NCI-H1436 treated with DMSO at 0.1 percent for 48 hours (cell line): ENCODE measurements at places on chromosomes 3 and 15.

DNA sequence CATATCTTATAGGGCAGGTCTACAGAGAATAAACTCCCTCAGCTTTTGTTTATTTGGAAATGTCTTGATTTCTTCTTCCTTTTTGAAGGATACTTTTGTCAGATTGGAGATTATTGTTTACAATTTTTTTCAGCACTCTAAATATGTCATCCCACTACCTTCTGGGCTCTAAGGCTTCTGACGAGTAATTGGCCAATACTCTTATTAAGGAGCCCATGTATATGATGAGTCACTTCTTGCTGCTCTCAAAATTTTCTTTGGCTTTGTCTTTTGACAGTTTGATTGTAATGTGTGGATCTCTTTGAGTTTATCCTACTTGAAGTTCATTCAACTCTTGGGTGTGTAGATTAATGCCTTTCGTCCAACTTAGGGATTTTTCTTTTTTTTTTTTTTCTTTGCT, 28.9 kb upstream of the CD200R1L start:
- no peak for DNase-seq

GRCh38 chr3:98583766-98584165, 9.6 kb downstream of the CPOX start:
- DNase-seq: no peak

DNA sequence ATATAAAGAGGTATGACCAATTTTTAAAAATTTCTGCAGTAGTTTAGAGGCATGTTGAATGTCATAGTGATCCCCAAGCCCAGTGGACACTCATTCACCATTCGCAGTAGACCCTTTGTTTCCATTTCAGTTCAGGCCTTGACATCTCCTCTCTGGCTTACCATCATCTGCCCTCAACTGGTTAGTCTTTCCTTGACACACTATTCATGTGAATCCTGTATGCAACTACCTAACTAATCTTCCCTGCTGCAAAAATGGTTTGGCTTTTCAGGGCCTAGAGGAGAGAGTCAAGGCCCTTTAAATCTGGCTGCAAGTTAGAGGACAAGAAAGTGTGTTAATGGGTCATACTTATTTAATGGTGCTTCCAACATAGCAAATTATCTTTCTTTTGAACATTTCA, 10.9 kb downstream of the APH1B start:
- DNase-seq: no peak

GRCh38 chr3:153138276-153139210, 23.5 kb upstream of the RAP2B start:
- DNase-seq: no peak

DNA sequence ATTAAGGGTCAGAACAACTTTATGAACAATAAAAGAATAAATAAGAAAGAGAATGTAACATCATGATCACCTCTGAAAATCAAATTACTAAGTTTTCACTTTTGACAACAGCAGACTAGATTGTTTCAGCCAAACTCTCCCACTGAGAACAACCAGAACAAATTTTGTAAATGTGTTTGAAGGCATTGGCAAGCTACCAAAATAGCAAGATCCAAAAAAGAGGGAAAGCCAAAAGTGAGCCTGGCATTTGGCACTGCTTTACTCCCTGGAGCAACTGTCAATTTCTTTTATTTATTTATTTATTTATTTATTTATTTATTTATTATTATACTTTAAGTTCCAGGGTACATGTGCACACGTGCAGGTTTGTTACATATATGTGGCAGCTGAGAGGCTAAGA, 67.2 kb downstream of the CFAP44 start:
- no peak for DNase-seq

GRCh38 chr3:131688370-131688769, 185.6 kb upstream of the MRPL3 start:
- no peak for DNase-seq

GRCh38 chr3:171660188-171660587, 150.1 kb downstream of the PLD1 start:
- DNase-seq: no peak

GRCh38 chr15:91694831-91695210, 158.7 kb upstream of the SLCO3A1 start:
- DNase-seq: no peak

DNA sequence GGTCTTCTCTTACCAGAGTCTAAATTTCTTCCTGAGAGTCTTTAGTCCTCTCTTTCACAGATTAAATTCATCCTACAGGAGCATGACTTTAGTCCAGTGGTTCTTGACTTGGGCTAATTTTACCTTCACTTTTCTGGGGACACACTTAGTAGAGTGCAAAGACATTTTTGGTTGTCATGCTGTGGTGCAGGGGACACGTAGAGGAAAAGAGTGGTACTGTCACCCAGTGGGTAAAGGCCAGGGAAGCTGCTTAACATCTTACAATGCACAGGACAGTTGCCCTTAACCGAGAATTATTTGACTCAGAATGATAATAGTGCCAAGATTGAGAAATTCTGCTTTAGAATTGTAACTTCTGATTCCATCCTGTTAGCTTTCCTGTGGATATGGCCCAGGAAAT, 772.5 kb upstream of the GRM7 start:
- DNase-seq: no peak

- DNase-seq: no peak
Observed at GRCh38 chr3:81829937-81830336, 68.5 kb upstream of the GBE1 start.

- no peak for DNase-seq
Observed at GRCh38 chr15:71883447-71883846, 73.1 kb downstream of the NR2E3 start.

- no peak for DNase-seq
Observed at GRCh38 chr3:130759692-130760338, 13.2 kb upstream of the PIK3R4 start.

DNA sequence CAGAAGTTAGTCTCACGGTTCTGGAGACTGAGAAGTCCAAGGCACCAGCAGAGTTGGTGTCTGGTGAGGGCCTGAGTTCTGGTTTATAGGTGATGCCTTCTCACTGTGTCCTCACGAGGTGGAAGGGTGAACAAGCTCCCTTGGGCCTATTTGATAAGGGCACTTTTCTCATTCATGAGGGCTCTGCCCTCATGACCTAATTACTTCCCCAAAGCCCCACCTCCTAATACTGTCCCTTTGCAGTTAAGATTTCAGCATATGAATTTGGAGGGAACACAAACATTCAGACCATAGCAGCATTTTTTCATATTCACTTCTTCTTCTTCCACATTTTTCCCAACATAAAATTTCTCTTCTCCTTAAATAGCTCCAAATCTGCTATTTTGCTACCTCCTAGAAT, 41.5 kb downstream of the TMEM41A start:
- DNase-seq: no peak

DNA sequence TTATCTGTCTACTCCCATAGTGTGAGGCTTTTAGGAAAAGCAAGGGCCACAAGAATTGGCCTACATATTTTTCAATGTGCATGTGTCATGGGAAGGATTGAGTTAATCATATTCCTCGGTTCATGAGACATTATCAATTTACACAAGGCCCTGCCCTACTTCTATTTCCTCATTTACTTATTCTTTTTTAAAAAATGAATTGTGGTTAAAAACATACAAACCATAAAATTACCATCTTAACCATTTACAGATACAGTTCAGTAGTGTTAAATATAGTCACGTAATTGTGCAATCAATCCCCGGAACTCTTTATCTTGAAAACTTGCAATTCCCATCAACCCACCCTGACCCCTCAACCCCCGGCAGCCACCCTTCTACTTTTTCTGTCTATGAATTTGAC, 284.0 kb upstream of the GADL1 start:
- no peak for DNase-seq

DNA sequence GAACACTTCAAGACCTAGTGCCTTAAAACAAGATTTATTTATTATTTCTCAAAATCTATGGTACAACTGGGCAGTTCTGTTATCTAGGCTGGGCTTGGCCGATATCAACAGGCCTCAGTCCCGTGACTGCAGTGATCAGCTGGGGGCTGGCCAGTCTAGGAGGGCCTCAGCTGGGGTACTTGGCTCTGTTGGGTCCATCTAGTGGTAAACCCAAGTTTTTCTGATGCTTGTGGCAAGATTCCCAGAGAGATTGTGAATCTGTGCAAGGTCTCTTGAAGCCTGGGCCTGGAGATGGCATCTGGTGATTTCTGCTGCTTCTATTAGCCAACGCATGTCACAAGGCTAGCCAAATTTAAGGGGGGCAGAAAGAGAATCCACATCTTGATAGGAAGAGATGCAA, 482.4 kb upstream of the SGO1 start:
- DNase-seq: no peak

GRCh38 chr3:27342267-27342666, 26.9 kb downstream of the NEK10 start:
- no peak for DNase-seq

GRCh38 chr3:167913219-167913835, 177.8 kb downstream of the SERPINI1 start:
- DNase-seq: no peak

DNA sequence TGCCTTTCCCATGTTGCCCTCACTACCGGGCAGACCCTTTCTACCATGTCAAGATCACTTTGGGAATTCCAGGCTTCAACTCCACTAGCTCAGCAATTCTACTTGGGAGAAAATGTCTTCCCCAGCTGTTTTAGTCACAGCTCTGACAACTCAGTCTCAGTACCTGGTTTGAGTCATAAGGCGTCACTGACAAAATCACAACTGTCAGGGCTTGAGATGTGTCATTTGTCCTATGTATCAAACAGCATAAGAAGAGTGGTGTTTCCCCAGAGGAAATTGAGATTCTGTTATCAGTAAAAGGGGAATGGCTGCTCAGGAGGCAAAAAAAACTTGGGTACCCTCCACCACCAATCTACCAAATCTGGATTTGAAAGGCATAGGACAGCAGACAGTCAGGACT, 594.9 kb upstream of the SUCLG2 start:
- DNase-seq: no peak
